Stimulated activated CD4-positive, alpha-beta T cell treated with anti-CD3 and anti-CD28 coated beads, Interleukin-2, amount 100 ng/mL, for 4 hours (primary cell): ENCODE measurements at places on chromosomes 11 and 22.

DNA sequence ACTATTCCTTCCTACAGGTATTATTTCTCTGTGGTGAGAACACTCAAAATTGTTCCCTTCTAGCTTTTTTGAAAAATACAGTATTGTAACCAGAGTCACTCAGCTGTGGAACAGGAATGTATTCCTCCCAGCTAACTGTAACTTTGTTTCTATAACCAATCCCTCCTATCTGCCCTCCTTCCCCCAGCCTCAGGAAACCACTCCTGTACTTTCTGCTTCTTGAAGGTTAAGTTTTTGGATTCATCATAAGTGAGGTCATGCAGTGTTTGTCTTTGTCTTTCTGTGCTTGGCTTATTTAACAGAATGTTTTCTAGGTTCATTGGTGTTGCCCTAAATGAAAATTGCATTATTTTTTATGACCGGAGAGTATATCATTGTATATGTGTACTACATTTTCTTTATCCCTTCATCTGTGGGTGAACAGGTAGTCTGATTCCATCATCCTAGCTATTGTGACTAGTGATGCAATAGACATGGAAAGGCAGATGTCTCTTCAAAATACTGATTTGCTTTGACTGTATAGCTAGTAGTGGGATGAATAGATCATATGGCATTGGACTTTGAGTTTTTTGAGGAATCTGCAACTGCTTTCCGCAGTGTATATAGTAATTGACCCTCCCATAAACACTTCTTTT is 112.9 kb upstream of the GRK3 start:
- DNase-seq, result no peak

DNA sequence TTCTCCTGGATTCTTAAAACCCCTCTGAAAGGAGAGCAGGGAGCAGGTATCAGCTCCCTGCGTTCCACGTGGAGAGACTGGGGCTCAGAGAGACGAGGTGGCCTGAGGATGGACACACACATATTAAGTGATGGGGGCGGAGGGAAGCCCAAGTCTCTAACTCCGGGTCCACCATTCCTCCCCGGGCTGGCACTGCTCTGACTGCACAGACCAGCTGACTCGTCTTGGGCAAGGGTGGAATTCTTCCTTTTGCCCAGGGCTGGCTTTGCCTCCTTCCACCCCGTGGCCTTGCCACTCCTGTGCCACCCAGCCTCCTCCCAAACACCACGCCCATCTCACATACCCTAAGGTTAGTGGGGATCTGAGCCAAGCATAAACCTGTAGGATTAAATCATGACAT is 65.0 kb downstream of the BUD13 start:
- DNase-seq, result no peak

- DNase-seq, result no peak
Measured at GRCh38 chr11:13388741-13389140, 74.3 kb downstream of the BTBD10 start.

GRCh38 chr11:124798991-124799347 is 1.2 kb downstream of the MSANTD2 start:
- no peak for DNase-seq

DNA sequence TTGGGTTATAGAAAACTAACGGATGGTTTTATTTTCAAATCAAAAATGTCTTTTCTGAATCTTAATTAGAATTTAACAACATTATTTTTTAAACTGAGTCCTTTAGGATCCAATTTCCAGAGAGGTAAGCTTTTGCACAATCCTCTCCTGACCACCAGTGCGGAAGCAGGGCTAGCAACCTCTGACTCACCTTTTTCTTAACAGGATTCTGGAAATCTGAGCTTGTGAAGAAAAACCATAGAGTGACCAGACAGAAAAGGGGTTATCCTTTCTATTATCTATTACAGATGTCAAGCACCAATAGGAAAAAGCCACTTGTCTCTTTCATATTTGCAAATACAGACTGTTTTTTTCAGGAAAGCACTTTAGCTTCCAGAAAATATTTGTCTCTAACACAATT is 25.3 kb downstream of the ALG9 start:
- DNase-seq, result no peak

GRCh38 chr11:120021391-120021953 is 116.4 kb downstream of the TRIM29 start:
- no peak for DNase-seq

- no peak for DNase-seq
Measured at GRCh38 chr11:10304495-10305261, at the start of gene ADM. Gene ADM, plus strand, starts transcription at chr11:10305073. Its CDS starts 628 bp downstream, at chr11:10305701.

DNA sequence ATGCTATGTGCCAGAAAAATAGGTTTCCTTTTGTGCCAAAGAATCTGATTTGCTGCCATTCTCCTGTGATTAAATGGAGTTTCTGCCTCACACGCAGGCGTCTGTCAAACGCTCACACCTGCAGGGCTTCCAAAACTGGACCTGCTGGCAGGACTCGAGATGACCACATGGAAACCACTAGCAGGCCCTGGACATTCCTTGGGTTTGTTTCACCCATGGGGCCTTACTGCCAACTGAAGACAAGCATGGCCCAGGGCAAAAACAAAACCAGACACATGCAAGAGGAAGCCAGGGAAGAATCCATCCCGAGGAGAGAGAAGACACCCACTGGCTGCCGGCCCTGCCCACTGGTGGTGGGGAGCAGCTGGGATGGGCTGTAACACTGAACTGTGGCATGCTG is 55.9 kb upstream of the MN1 start:
- DNase-seq, result no peak

- no peak for DNase-seq
Measured at GRCh38 chr11:13448876-13449275, 14.1 kb downstream of the BTBD10 start.

DNA sequence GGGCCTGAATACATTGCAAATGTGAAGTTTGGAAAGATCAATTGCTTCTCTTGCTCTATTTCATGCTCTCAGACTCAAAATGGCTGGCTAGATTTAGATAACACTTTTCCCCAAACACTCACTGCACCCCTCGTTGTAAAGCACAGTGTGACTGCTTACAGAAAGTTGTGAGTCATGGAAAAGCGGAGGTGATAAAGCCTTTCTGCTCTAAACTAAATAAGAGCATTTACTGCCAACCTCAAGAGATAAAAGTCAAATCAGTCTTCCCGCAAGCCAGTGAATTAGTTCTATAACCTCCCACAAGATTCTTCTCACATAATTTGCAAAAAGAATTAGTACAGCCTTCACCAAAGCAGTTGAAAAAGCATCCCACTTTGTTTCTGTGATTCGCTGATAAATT is 168.7 kb downstream of the WT1 start:
- DNase-seq, result no peak

DNA sequence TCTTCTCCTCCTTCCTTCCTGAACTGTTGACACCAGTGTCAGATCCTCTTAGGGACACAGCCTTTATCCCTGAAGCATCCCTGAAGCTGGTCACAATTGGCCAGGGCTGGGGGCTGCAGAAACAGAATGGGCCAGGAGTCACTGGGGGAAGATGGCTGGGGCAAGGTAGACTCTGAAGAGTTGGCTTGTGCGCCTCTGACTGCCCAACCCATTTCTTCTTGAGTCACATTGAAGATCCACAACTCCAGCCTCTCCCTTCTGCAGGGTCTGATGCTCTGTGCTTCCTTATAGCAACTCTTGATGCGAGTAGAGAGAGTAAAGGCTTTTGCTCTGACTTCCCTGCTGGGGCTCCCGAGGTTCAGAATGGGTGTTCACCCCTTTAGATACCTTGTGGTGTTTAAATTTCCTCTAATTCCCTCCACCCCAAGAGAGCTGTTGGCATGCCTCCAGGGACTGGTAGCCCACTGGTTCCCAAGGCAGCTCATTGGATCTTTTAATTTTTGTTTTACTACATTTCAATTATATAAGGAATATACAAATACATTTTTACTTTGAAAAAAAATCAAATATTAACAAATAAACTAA is 13.4 kb downstream of the PRDM11 start:
- no peak for DNase-seq
